ENCODE measurements at places on chromosomes 12 and 14.

DNA sequence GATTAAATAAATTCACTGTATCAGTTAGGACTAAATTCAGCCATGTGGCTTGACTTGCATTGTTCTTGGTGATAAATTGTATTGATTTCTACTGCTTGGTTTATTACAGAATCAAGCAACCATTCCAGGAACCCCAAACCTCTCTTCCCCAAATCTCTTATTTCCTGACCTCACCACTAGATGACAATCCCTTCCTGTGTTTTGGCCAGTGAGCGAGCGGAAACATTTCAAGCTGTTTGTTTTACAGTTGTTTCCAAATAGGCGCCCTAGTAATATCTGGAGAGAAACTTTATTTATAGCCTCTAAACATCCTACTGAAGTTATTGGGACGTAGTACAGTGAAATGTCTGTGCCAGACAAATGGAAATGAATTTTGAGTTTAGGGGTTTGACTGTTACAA is 161.1 kb downstream of the SNAPC1 start:
- no peak for DNase-seq

- DNase-seq = no peak
Observed at GRCh38 chr12:49621651-49622500, 1.5 kb upstream of the PRPF40B start.

DNA sequence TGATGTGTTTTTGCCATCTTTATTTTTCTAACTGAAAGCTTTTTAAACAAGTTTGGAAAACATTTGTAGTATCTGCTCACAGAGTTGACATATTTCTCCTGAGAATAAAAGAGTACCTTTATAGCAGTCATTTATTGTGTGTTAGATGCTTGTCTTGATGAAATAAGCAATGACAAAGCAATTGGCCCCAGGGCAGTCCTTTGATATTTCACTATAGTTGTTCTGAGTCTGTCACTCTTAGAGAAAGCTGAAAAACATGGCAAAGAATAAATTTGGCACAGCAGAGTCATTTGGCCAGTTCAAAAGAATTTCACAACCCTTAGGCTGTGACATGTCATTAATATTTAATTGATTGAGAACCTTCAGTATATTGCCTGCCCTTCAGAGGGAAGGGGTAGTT is 166.2 kb downstream of the PTPRO start:
- DNase-seq = no peak

- no peak for DNase-seq
Observed at GRCh38 chr14:79658221-79658620, 553.1 kb downstream of the DIO2 start.

- DNase-seq = no peak
Observed at GRCh38 chr12:51973560-51973959, 22.1 kb downstream of the ACVR1B start.

- DNase-seq = no peak
Observed at GRCh38 chr14:32104803-32105202, 27.7 kb downstream of the ARHGAP5 start.

Data from activated CD8-positive, alpha-beta memory T cell treated with anti-CD3 and anti-CD28 coated beads for 4 hours (primary cell).